Head of caudate nucleus (tissue), 42 donors: ENCODE measurements at places on chromosomes 3 and 15.

- no peak for DNase-seq
These were observed 30.6 kb upstream of the TMEM108 start for GRCh38 chr3:133007601-133008000.

- no peak for DNase-seq
These were observed 89.5 kb downstream of the CHRNA7 start for GRCh38 chr15:32119694-32120330.

- DNase-seq: no peak
These were observed 15.5 kb downstream of the CCR5 start for GRCh38 chr3:46386205-46386604.

DNA sequence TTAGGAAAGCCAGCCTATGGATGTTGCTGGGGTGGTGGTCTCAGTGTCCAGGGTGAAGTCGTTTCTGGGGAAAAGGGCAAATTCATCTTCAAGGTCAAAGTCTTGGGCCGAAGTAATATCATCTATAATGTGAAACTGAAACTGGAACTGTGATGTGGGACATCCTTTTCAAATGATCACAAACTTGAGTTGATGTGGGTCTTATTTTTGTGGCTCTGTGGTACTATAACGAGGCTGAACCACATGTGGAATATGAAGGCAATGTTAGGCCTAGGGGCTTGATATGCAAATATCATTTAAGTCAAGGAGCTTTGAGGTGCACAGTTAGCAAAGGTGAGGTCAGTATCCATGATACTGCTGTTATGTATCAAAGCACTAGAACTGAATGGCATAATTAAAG, 1.5 kb upstream of the CD200R1L start:
- no peak for DNase-seq

- DNase-seq: no peak
These were observed 12.5 kb downstream of the MRPS25 start for GRCh38 chr3:15052335-15053242.

DNA sequence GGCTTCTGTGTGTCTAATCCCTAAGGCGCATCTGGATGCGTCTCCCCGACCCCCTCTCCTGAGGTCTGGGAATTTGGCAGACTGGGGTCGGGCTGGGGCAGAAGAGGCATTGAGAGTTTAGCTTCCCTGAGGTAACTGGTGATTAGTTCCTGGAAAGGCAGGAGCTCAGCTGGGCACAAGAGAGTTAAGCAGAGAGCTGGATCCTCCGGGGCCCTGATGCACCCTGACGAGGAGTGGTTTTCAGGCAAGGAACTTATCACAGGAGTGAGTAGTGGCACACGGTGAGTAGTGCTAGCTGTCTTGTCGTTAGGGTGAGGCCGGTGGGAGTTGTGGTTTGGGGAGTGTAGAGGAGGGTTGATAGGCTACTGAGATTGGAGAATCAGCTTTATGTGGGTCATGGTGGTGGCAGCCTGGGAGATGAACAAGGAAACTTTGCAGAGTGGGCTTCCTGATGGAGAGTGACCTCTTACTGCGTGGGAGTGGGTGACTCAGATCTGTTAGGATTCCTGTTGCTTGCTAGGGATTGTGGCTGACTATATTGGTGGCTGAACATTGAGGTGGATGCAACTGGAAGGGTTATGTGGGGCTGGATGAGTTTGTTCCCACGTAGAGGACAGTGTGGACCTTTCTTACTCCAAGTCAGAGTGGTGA, 897 bp downstream of the RAD54L2 start:
- DNase-seq: no peak

DNA sequence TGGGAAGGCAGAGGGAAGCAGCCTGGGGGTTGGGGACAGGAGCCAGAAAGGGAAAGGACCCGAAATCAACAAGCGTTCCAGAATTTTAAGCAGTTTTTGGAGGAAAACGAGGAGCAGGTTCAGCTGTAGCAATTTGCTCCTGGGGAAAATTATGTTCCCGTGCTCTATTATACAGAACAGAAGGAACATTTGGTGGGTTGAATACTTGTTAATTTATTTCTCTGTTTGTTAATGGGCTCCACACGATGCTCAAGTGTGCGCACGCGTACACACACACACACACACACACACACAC, 149.2 kb upstream of the LINGO1 start:
- no peak for DNase-seq

DNA sequence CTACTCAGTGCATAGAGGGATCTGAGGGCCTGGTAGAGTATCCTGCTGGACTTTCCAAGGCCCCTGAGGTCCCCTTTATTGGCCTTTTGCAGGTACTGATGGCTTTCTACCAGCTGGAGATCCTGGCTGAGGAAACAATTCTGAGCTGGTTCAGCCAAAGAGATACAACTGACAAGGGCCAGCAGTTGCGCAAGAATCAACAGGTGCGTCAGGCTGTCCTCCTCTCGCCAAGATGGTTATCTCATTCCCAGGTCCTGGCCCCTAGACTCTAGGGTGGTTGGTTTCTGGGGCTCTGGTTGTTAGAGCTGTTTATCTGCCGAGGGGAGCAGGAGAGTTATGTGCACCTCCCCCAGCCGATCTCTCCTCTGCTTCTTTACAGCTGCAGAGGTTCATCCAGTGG, 9.3 kb downstream of the EIF2B5 start:
- DNase-seq: no peak

GRCh38 chr3:192220915-192221314, 506.4 kb downstream of the FGF12 start:
- DNase-seq: no peak

GRCh38 chr3:119630128-119630879, 30.1 kb downstream of the POPDC2 start:
- DNase-seq: no peak

- peak; percentile 90 for DNase-seq
These were observed 8.5 kb downstream of the FAM107A start for GRCh38 chr3:58568572-58569286.
